ENCODE measurements at places on chromosomes 12 and 14. TPM values are rescaled to one million over a fixed set of nuclear protein-coding genes. Genes with fewer than 3 reads are reported as not detected.

The LYZ gene
- 27.1 TPM for polyA plus RNA-seq

The ANKS1B gene
- 4.2 TPM for polyA plus RNA-seq

GRCh38 chr12:662566-663292, 516 bp downstream of the NINJ2 start:
- DNase-seq: peak; percentile 16

DNA sequence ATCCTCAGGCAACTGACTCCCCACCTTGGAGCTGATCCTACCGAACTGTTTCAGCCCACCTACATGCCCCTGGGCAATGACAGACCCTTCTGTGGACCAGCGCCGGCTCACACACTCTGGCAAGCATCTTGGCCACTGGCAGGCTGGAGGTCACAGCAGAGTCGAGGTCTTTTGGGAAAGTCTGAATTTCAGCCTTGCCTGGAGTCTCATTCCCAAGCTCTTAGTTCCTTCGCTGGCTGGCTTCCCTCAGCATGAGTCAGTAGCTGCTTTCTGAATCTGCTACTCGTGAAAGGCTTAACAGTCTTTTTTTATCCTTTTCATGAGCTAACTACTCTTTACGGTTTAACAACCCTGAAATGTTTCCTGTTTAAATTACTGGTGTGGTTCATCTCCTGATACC, 44.5 kb downstream of the ASCL4 start:
- no peak for DNase-seq

The CLEC4D gene
- polyA plus RNA-seq: 0.16 TPM

The PPFIA2 gene
- 8.3 TPM for polyA plus RNA-seq

- DNase-seq: no peak
Measured at GRCh38 chr12:30155001-30155730, 371.4 kb upstream of the TMTC1 start.

The ESPL1 gene
- 11.6 TPM for polyA plus RNA-seq

GRCh38 chr12:989751-990660, 1.0 kb upstream of the ERC1 start:
- DNase-seq: peak; percentile 38

- DNase-seq: no peak
Measured at GRCh38 chr12:30965613-30965985, 39.1 kb downstream of the TSPAN11 start.

DNA sequence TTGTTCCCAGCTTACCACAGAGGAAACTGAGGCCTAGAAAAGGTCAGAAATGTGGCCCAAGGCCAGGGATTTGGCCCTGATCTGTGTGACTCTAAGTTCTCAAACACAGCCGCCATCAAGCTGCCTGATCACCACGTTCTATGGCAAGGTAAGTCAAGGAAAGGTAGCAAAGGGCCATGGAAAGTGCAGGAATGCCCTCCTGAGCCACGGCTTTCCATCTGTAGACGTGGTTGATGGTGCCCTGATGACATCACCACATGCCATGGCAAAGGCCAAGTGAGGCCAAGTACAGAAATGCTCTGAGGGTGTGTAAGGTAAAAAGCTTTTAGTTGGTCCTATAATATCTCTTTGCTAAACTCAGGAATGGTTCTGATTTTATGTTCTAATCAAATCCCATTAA, 99.3 kb downstream of the DNAH10 start:
- no peak for DNase-seq

DNA sequence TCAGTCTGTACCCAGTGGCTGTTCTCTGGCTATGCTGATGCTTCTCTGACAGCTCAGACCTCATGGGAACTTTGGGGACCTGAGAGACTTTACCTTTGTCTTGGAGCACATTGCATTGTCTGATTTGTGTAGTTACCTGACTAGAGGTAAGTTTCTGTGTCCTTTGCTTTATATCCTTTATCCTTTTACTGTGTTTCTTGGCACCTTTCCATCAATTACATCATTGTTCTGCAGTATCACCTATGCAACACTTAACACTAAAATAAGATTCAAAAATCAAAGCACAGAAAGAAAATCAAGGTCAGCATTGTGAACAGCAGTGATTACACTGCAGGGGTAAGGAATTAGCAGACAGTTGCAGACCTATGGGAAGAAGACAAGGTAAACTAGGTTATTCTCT, 43.8 kb downstream of the SLC35F4 start:
- no peak for DNase-seq

The SMIM41 gene
- polyA plus RNA-seq: 0.73 TPM

The TMEM229B gene
- polyA plus RNA-seq: 2.9 TPM

DNA sequence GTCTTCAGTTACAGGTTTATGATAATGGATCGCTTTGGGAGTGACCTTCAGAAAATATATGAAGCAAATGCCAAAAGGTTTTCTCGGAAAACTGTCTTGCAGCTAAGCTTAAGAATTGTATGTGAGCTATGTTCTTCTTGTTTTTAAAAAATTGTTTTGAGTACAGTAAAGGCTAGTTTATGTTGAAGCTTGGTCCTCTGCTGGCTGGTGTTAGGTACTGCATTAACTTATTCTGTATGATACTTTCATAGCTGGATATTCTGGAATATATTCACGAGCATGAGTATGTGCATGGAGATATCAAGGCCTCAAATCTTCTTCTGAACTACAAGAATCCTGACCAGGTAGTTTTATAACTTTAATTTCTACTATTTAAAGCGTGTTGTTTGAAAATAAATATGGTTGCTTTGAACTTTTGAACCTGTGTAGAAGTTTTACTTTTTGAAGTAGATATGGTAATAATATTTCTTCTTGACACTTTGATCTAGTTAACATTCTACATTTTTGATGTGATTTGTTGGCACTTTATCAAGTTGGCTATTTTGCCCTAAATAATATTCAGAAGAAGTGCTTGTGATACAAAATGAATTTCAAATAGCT, 55.7 kb downstream of the VRK1 start:
- DNase-seq: peak; percentile 7

The ATP2B1 gene
- polyA plus RNA-seq: 95.1 TPM

DNA sequence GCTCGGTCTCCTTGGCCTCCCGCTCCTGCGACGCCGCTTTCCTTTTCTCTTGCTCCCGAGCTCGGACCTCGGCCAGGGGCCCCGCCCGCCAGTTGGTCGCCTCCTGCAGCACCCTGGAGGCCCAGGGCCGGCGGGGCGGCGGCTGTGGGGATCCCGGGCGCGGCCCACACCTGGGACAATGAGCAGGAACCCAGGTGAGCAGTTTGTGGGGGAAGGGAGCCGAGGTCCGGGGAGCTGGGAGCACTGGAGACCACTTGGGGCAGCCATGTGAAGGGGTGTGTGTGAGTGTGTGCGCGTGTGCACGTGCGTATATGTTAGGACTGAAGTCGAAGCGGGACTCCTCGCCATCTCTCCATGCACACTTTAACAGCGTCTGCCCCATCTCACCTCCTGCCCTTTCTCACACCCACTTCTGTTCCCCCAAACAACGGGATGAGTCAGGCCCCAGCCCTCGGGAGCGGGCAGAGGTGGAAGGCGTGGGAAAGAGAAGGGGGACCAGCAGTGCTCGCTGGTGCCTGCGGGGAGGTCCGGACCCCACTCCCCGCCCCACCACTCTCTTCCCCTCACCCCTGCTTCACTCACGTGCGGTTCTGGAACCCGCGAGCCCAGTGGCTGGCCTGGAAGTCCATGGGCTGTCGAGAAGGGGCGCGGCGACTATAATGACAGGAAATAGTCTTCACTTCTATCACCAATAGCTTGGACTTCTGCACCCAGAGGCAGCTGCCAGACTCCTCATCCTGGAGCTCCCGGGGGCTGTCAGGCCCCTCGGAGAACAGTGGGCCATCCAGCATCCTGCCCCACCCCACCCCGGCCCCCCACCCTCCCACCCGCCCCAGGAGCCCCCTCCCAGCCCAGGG, 450 bp downstream of the DDN start:
- no peak for DNase-seq

GRCh38 chr14:52790011-52790755, 1.2 kb downstream of the GNPNAT1 start:
- DNase-seq: no peak

DNA sequence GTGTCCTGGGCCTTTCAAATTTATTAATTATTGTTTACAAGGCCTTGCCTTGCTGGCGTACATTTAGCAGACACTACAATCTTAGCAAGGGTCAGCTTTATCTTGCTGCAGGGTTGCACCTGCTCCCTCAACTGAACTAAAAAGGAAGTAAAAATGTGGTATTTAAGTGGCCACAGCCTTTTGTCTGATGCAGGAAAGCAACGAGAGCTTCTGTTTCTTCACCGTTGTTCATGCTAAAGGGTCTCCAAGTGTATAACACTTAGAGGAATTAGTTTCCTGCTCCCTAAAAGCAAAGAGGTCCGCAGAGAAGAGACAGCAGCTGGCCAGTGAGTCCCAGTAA, 62.8 kb upstream of the EGLN3 start:
- no peak for DNase-seq

The ERC1 gene
- 42.1 TPM for polyA plus RNA-seq

The AVPR1A gene
- 8.4 TPM for polyA plus RNA-seq

DNA sequence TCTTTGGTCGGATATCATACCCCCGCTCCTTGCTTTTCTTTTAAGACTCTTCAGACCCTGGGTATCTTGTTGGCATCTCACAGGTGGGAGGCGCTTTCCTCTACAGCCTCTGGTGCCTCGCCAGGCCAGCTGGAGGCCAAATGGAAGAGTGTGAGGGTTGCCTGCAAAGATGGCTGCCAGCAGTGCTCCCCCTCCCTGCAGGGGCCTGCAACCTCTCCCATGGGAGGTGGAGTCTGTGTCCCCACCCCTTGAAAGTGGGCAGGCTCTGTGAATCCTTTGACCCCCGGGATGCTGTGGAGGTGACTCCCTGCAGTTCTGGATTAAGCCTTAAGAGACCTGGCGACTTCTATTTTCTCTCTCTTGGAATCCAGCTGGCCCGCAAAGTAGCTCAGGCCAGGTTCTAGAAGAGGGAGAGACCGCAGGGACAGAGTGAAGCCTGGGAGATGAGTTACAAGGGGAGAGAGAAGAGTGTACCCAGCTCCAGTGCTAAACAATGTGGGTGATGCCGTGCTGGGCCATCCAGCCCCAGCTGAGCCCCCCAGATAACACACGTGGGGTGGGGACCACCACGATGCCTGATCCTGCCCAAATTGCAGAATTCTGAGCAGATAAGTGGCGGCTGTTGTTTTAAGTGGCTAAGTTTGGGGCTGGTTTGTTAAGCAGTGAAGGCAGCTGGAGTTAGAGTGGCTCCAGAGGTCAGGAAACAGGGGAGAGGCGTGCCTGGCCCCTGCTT, 37.9 kb upstream of the NCOR2 start:
- no peak for DNase-seq

- no peak for DNase-seq
Measured at GRCh38 chr14:103562179-103562428, 353 bp downstream of the BAG5 start.

The TSPAN8 gene
- polyA plus RNA-seq: 26.5 TPM

DNA sequence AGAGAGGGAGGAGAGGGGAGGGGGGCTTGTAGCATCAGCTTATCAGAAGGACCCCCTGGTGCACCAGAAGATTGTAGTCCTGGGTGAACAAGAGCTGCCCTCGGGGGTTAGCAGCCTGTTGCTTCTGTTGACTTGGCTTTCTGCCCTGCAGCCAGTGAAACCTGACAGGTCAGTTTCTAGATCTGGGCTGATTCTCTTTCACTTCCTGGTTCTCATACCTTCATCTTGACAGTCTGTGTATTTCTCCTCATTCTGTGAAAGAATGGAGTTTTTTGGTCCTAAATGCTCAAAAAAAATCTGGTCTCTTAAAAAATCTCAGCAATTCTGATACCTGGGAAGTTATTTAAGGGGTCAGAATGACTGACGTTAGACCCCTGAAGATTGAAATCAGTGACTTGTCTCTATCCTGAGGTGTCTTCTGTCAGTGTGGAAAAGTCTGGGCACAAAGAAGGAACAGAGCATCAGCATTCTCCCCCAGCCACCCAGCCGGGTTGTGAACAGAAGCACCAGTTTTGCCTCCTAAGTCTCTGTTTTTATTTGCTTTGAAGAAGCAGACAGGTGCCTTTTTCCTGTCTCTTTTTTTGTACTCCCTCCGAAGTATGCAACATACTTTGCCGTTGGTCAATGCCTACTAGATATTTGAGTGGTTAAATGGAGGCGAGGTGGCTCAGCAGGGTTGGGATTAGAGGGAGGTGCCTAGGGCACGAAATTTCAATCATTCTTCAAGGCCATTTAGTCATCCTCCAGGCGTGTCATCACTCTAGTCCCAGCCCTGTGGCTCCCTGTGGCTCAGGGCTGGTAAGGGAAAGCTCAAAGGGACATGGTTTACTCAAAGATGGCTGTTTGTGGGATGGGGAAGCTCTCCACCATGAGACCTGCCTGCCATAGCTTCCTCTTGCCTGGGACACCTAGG, 24.0 kb downstream of the TTC9 start:
- DNase-seq: peak; percentile 4

The GALNT16 gene
- 4.6 TPM for polyA plus RNA-seq

- DNase-seq: no peak
Measured at GRCh38 chr14:104357689-104358527, 219.5 kb downstream of the KIF26A start.

- DNase-seq: no peak
Measured at GRCh38 chr14:43479596-43480195, 1027.4 kb downstream of the FSCB start.

DNA sequence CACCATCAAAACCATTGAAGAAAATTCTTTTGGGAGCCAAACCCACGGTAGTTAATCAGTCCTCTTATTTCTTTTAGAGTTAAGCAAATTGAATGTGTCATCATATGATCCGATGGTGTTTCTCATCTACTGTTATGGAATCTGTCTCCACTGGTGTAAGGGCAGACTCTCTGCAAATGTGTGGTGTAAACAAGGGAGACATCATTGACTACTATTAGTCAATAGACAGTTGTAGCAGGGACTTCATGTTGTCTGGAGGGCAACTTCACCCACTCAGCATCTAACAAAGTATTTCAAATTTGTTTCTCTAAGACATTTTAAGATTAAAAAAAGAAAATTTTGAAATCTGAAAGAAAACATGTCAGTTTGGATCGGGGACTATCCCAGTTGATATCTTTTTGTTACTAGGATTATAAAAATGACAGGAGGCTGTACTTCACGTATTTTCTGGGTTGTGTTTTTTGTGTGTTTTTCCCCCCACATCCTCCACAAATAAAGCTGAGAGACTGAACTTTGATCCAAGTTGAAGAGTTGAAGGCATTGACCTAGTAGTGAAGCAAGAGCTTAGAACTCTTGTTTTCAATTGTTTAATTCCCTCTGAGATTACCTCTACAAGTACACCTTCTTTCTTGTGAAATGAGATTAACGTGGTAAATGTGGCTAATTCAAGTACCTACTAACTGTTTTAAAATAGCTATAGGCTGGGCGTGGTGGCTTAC, 4.0 kb downstream of the GOLGA5 start:
- DNase-seq: no peak

- DNase-seq: no peak
Measured at GRCh38 chr12:26095186-26095585, 29.7 kb downstream of the BHLHE41 start.

- no peak for DNase-seq
Measured at GRCh38 chr14:45114327-45114726, 20.0 kb downstream of the FKBP3 start.

The OAS3 gene
- polyA plus RNA-seq: 10.8 TPM

GRCh38 chr12:54359762-54360351, 4.4 kb downstream of the GPR84 start:
- DNase-seq: no peak

The DNAH10 gene
- polyA plus RNA-seq: 7.6 TPM

- no peak for DNase-seq
Measured at GRCh38 chr12:96226801-96227348, 32.7 kb downstream of the ELK3 start.

The BDKRB1 gene
- polyA plus RNA-seq: 0.33 TPM

GRCh38 chr12:73465106-73465505, 1072.5 kb upstream of the ATXN7L3B start:
- no peak for DNase-seq

The GPR84 gene
- polyA plus RNA-seq: 0.24 TPM
